LoVo (cell line): ENCODE measurements at places on chromosomes 2 and 18.

DNA sequence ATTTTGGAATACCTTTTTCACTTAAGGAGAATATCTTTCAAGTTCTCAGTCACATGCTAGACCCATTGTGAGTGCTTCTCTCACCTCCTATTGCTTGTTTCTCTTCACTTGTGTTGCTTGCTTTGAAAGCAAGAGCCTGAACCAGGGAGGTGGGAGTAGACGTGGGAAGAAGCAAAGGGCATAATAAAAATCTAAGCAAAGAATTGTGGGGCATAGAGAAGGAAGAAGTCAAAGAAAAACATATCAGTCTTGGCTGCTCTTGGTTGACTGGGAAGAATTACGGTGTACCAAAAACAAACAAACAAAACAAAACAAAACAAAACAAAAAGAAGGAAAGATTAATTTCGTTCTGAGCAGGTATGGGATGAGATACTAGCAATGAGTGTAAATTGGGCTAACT lies 48.9 kb upstream of the ACVR1 start:
- no peak for DNase-seq

- DNase-seq: peak; percentile 72
Observed at GRCh38 chr18:31555971-31556747, 35.5 kb upstream of the TTR start.

- DNase-seq: no peak
Observed at GRCh38 chr2:45043174-45043573, 33.9 kb upstream of the SIX2 start.

- DNase-seq: no peak
Observed at GRCh38 chr2:204250692-204251091, 294.6 kb upstream of the PARD3B start.

DNA sequence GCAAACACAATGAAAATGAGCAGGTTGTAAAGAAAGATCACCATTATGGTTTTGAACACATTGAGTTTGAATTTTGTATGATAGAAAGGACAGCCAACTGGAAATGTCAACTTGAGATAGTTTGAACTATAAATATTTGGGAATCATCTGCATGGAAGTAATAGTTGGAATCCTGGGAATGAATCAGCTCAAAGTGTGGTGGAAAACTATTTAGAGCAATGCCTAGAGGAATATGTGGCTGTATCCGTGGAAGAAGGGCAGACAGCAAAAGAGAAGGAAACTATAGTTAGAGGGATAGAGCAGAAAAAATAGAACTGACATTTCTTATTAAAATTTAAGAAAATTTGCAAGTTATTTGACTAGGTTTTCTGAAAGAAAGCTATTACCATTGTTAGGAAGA lies 112.5 kb upstream of the OTX1 start:
- DNase-seq: no peak

DNA sequence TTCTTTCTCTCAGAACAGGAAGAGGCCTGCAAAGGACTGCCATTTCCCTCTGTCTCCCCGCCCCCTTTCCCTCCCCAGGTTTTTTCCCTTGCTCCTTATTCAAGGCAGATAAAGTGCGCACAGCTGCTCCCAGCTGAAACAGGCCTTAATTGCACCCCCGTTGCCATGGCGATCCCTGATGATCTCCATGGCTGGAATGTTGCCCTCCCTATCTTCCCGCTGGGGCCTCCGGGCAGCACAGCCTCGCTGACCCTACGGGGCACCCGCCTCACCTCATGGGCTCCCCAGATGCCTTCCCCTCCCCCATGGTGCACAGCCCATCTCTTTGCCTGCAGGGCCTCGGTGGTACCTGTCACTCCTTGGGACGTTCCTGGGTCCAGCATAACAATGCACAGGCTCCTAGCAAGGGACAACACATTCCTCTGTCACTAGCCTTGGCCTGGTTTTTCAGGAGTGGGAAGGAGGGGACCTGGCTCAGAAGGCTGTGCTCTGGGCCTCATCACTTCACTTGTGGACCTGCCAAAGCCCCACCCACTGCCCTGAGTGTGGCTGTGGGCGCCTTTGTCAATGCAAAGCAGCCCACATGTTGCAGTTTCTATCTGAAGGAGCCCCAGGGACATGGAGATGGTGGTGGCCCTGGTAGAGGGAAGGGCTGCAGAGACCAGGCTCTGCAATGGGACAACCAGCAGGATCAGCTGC lies 115.0 kb downstream of the CELF4 start:
- no peak for DNase-seq

DNA sequence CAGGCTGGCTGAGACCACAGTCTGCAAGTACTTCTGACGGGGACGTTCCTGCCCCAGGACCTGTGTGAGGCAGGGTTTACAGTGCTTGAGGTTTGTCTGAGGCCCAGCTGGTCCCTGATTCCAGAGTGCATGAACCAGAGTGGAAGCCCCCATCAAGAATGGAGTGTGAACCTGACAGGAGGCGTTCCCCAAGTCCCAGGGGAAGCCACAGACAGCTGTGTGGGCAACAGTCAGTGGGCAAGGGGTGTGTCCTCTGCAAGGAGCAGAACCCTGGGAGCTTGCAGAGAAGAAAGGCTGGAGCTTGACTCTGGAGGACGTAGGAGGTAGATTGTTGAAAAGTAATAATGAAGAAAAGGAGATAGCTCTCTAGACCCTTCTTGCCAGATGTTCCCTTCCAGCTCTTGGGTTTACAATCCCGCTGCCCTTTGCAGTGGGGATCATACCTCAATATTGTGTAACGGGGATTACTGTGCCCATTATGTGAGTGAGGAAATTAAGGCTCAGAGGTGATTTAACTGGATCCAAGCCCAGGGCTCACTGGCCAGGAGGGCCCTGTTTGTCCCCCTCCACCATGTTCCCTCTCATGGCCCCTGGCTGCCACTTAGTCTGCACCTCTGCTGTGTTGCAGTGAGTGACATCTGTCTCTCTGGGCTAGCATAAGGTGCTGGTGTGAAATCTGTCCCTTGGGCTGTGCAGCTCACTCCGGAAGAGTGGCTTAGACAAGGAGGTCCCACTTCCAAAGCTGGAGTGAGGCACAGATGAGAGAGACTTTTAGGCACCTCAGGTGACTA lies 6.2 kb downstream of the DBI start:
- no peak for DNase-seq

DNA sequence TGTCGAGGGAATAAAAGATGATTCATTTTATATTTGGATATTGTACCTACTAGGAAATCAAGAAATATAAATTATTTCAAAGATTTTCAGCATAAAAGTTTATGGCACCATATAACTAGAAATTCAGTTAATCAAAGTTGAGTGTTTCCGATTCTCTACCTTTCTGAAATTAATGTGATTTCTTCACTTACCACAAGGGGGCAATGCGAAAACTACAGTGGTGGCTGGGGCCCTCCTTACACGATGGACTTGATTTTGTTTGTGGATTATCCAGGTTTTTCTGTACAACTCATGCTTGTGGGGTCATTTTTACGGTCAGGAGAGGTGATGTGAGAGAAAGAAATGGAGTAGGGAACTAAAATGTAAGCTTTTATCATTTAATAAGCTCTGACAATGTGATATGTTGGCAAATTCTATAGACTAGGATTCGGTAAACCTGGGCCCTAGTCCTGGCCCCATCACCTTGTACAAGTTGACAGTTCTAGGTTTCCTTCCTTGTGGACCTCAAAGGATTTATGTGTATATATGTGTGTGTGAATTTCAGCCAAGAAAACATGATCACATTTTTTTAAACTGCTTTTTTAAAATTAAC lies 47.6 kb downstream of the G6PC2 start:
- peak; percentile 22 for DNase-seq

DNA sequence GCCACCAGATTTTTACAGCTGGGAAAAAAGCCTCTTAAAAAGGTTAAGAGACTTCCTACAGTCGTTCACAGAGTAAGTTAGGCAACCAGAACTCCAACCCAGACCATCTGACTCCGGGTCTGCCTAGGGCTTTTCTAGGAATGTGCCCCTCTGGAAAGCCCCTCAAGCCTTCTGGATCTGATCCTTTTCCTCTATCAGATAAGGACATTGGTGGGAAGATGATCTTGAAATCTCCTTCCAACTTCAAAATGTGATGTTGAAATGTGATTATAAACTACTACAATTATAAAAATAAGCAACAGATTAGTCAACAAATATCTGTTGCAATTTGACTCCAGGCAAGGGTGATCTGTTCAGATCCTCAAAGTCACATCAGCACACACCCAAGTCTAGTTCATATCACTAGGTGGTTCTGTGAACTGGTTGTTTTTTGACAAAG lies 270.4 kb downstream of the ARHGAP15 start:
- no peak for DNase-seq

DNA sequence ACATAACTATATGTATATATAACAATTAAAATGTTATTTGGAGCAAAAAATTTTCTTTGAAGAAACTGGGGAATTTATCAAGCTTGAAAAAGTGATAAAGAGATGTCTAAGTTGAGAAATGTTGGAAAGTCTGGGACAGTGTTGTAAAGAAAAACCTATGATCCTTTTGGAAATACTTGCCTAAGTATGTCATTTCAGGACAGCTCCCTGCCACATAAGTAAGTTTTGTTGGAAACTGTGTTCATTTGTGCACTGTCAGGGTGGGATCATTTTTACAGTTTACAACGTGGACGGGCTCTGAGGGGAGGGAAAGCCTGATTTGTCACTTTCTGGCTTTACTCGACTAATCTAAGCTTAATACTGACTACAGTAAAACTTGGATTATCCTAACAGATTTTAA lies 10.4 kb upstream of the COL3A1 start:
- DNase-seq: no peak

DNA sequence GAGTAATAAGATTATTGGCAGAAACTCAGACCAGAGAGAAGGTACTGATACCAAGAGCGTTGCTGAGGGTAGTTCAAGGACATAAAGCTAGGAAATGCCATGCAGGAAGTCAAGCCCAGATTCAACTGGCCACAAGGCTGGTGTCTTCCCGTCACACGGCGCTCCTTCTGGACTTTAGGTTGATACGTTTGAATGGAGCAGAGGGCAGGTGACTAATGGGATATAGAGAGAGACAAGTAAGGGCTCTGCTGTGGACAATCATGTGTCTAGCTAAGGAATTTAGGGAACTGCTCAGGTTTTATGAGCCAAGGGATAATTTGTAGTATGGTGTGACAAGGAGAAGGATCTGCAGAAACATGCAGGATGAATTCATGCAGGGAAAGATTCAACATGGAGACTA lies 83.9 kb upstream of the MC2R start:
- DNase-seq: no peak

DNA sequence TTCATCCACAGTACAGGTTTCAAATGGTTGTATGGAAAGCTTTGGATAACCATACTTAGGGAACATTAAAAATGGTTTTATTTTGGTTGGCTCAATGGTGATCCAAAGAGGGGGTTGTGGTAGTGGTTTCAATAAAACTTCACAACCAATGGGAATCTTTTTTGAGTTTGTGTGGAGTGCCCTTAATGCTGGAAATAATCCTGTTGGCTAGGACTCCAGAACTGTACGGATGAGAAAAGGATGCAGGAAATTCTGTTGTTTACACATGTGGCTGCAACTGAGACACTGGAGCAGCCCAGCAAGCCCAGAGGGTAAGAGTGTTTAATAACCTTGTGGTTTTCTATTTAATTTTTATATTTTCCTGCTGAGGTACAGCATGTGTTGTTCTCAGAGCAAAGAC lies at the start of gene CCDC102B:
TSS of gene CCDC102B (plus strand) at position 210 of the 400 bp plus-strand sequence. CDS start 38,684 bp downstream, outside the sequence.
- DNase-seq: no peak

- no peak for DNase-seq
Observed at GRCh38 chr2:127160676-127161075, 53.7 kb upstream of the BIN1 start.

GRCh38 chr2:42107249-42108042 lies 59.6 kb downstream of the PKDCC start:
- DNase-seq: no peak

- DNase-seq: no peak
Observed at GRCh38 chr2:30761226-30761625, 46.0 kb downstream of the CAPN13 start.
